ENCODE measurements at places on chromosomes 3 and 15.

GRCh38 chr3:197793247-197793646 lies 2.2 kb downstream of the LRCH3 start:
- no peak for DNase-seq

GRCh38 chr3:188242436-188243123 lies 88.6 kb downstream of the LPP start:
- no peak for DNase-seq

GRCh38 chr3:127723011-127723567 lies 50.3 kb downstream of the ABTB1 start:
- DNase-seq: peak; percentile 26

DNA sequence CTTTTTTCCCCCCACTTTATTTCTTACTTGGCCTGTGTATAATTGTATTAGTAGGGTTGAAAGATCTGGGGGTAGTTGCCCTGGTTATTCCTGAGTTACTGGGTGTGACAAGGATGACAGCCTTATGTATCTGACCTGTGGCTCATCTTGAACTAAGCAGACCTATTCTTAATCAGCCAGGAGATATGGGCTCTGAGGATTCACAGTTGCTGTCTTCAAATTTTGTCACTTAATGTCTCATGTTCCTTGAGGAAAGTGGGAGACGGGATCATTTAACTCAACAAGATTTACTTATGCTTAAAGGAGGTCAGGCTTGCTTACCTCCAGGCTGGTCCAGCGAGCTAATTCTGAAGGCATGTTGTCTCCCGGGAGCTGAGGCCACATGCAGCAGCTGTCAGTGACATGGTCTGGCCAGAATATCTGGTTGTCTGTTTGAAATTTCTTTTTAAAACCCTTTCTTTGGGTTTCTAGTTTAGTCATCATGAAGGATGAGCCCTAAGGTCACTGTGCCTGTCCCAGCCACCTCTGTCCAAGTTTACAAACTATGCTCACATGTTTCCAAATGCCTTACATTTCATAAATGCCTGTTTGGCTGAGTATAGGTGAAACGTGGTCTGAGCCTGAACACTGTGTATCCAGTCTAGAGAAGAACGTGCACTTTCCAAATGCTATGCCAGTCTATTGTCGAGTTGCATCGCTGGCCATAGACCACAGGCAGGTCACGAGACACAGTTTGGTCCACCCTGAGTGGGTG lies 26.8 kb downstream of the LRTM1 start:
- DNase-seq: no peak

DNA sequence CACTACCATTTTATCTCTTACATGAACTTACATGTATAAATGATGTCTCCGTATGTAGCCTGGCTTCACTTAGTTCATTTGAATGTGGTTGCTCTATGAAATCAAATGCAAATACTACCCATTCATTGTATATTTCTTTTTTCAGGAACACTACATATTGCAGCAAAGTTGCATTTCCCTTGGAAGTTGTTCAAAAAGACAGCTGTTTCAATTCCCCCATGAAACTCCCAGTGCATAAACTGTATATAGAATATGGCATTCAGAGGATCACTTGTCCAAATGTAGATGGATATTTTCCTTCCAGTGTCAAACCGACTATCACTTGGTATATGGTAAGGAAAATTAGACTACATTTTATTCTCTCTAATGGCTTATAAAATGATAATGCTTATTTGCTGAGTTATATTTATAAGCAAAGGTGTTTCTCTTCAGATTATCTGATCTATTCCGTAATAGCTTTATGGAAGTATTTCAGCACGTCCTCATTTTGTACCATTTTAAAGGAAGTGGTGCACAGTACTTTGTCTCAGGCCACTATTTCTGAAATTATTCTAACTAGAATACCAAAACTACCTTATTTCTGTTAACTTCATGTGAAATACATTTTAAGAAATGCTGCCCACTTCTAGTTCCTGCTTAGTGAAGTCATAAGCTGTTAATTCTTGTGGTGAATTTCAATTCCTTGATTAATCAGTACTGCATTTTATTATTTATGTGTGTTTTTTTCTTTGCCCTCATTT lies 95.1 kb downstream of the IL1RAP start:
- DNase-seq: no peak

GRCh38 chr3:158659454-158660237 lies 12.8 kb downstream of the LXN start:
- DNase-seq: no peak

GRCh38 chr3:5294356-5294755 lies 106.8 kb downstream of the EDEM1 start:
- no peak for DNase-seq

GRCh38 chr15:43410572-43411214 lies 39.8 kb downstream of the TUBGCP4 start:
- no peak for DNase-seq

DNA sequence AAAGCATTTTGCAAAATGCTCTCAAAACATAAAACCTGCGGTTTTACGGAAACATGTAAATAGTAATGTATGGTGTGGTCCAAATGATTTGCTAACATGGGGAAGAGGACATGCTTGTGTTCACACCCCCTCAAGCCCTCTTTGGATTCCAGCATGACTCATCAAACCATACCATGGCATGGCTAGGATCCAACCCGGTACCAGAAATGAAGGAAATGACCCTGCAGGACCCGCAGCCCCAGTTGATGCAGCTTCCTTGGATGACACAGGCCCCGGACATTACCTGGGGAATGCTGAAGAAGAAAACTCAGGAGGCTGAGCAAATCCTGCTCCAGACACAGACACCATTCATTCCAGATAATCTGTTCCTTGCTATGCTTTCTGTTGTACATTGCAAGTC lies 222.9 kb downstream of the DTWD1 start:
- DNase-seq: peak; percentile 68

DNA sequence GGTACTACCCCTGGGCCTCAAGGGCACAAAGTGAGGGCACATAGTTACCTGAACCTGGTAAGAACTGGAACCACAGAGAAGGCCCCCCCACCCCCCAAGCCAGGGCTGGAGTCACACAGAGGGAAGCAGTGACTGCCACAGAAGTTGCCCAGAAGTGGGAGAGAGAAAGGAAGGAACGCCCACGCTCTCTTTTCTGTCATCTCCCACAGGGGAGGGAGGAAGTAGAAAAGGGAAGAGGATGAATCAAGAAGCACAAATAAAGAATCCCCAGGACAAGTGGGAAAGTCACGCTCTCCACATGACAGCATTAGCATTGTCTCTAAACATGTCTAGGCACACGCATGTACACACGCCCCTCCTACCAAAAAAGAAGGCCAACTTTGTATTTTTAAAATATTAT lies 114.7 kb upstream of the FRMD4B start:
- no peak for DNase-seq

- DNase-seq: no peak
Observed at GRCh38 chr3:147962408-147963164, 553.4 kb downstream of the ZIC1 start.

GRCh38 chr15:83581381-83581780 lies 72.5 kb upstream of the ADAMTSL3 start:
- DNase-seq: no peak

DNA sequence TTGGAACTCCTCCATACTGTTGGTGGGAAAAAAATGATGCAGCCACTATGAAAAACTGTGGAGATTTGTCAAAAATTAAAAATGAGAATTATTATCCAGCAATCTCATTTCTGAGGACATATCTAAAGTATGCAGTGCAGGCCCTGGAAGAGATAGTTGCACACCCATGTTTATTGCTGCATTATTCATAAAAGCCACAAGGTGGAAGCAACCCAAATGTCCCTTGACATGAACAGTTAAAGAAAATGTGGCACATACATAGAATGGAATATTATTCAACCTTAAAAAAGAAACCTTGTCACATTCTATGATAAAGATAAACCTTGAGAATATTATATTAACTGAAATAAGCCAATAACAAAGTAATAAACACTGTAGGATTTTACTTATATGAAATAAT lies 80.9 kb upstream of the ARHGEF26 start:
- DNase-seq: no peak

DNA sequence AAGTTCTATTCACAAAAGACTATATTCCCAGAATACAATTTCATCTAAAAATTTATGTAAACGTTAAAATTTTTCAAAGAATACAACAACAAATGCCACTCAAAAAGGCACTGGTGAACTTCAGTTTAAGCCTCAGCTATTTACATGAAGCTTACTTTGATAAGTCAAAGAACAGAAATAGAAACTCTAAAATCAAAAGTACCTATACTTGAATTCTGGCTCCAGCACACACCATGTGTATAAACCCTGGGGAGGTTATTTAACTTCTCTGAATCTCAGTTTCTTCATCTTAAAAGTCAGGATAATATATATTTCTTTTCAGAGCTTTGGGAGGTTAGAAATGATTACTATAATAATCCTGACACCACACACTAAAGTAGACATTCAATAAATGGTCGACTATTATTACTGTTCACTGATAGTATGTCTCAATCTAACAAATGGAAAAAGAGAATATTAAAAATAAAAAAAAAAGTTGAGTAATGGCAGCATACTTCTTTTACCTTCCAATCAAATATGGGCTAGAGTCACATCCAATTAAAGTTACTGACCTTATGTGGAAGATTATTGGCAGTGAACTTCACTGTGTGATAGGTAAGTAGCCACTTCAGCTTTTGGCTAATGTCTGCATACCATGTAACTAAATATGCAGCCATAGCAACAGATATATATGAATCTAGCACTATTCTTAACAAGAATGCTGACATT lies 248.4 kb downstream of the ISL2 start:
- no peak for DNase-seq

DNA sequence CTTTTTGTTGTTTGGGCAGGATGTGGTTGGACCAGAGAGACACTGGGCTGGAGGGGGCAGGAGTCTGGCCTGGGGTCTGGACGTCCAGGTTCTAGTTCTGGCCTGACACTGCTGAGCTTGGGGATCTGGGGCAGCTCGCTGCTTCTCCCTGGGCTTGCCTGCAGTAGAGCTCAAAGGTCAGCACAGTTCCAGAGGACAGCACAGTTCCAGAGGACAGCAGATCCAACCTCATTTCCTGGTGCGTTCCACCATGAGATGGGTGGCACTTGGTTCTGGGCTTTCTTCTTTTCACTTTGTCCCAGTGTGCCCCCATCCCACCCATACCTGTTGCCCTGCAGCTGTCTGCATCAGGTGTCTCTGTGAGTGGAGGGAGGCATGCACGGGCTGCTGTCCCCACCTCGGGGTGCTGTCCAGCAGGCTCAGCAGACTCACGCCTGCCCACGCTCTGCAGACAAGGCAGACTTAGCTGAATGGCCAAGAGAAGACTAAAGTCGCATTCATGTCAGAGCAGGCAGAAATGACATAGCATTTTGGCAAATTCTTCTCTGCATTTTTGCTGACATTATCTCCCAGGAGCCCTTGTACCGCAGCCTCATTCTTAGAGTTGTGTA lies 16.7 kb downstream of the CACNA2D3 start:
- no peak for DNase-seq

DNA sequence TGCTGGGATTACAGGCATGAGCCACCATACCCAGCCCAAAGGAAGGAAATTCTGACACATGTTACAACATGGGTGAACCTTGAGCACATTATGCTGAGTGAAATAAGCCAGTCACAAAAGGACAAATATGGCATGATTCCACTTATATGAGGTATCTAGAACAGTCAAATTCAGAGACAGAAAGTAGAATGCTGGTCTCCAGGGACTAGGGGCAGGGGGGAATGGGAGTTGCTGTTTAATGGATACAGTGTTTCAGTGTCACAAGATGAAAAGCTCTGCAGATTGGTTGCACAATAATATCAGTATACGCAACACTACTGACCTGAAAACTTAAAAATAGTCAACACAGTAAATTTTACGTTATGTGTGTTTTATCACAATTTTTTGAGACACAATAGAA lies 4.1 kb downstream of the SPATA12 start:
- DNase-seq: no peak

- DNase-seq: no peak
Observed at GRCh38 chr3:13214847-13215472, 141.7 kb upstream of the IQSEC1 start.

GRCh38 chr3:8739757-8740504 lies 6.3 kb downstream of the CAV3 start:
- peak; percentile 86 for DNase-seq

DNA sequence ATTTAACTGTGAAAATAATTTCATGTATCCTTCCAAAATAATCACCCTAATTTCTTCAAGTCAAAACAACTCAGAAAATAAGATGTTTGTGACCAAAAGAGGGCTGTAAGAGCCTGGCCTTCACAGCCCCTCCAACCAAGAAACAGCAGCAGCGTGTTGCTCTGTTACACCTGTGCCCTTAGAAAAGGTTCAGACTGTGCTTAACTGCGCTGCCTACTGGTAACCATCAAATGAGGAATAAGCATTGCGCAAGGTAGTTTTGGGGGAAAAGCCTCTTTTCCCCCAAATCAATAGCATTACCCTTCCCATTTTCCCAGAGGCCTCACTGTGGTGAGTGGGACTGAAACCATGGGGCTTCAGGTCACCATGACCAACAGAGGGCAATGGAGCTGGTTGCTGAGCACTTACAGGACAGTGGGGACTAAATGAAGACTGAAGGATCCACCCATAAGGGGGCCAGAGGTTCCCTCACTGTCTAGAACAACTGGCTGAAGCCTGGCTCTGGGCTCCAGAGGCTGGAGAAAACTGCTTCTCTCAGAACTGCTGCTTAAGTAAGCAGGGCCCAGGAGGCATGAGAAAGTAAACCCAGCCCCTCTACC lies 110.7 kb downstream of the PLCH1 start:
- DNase-seq: no peak

- DNase-seq: no peak
Observed at GRCh38 chr3:16913264-16913580, 28.5 kb downstream of the PLCL2 start.

DNA sequence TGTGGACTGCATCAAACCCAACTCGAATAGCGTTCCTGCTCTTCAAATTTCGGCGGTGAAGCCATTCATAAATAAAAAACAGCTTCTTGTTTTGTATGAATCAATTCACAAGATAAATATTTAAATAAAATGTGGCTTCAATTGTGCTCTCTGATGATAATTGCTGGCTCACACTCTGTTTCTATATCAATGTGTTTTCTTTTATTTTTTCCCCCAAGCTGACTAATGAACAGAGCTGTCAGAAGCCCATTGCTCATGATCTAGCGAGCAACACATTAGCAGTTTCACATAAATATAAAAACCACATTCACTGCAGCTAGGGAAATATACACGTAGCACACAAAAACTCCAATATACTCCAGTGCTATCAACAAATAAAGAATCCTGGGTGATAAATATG lies 45.0 kb upstream of the FOXP1 start:
- no peak for DNase-seq

- no peak for DNase-seq
Observed at GRCh38 chr3:162150790-162151189, 654.2 kb downstream of the OTOL1 start.

- DNase-seq: no peak
Observed at GRCh38 chr3:123314359-123315270, 112.9 kb downstream of the SEC22A start.

GRCh38 chr3:121096953-121097352 lies 188.9 kb downstream of the STXBP5L start:
- no peak for DNase-seq

GRCh38 chr3:38560284-38560683 lies 64.1 kb downstream of the EXOG start:
- DNase-seq: no peak

DNA sequence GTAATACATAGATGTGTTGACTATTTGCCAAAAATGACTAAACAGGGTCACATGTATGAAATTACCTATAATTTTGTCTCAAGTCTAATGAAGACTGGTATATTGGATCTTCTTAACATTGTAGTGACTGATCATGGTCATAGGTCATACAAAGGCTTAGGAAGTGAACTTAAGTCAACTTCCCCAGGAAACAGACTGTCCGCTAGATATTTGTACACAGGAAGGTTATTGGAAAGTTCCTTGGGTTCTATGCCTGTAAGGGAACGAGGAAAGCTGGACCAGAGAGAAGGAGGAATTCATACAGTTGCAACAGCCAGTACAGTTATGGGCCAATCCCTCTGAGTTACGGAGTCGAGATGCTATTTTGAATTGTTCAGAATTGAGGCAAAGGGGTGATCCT lies 462.0 kb upstream of the THRB start:
- DNase-seq: no peak

Data from RWPE2 (cell line).